ENCODE measurements at places on chromosomes 4 and X. TPM values are rescaled to one million over a fixed set of nuclear protein-coding genes. Genes with fewer than 3 reads are reported as not detected.

GRCh38 chrX:91257388-91257787 lies 177.3 kb upstream of the PABPC5 start:
- DNase-seq = no peak

GRCh38 chrX:54288277-54288676 lies 69.6 kb downstream of the WNK3 start:
- no peak for DNase-seq

DNA sequence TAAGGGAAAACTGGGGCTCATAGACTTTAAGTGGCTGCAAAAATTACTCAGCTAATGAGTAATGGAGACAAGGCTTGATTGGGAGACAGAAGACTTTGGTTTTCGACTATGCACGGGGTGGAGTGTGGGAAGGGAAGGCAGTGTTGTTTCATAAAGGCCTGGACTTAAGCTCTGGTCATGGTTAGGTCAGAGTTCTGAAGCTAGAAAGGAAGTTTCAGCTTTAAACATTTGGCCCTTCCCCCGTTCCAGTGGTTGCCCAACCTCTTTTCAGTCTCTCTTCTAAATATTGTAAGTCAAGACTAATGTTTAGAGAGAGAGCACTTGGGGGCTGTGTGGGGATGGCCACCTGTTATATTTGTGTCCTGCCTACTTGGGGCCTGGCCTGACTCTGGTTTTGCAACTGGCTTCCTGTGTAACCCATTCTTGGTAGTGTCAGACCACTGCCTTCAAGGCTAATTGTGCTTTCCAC lies 21.0 kb downstream of the MSN start:
- no peak for DNase-seq

Gene ETDC
- total RNA-seq = not detected
